ENCODE measurements at places on chromosomes 5 and 9.

GRCh38 chr9:27784847-27785713, 211.8 kb upstream of the C9orf72 start:
- peak; percentile 10 for DNase-seq

GRCh38 chr5:123868881-123869280, 356.9 kb downstream of the CSNK1G3 start:
- DNase-seq: no peak

- DNase-seq: no peak
These were observed 157.9 kb upstream of the FBN2 start for GRCh38 chr5:128695791-128696530.

DNA sequence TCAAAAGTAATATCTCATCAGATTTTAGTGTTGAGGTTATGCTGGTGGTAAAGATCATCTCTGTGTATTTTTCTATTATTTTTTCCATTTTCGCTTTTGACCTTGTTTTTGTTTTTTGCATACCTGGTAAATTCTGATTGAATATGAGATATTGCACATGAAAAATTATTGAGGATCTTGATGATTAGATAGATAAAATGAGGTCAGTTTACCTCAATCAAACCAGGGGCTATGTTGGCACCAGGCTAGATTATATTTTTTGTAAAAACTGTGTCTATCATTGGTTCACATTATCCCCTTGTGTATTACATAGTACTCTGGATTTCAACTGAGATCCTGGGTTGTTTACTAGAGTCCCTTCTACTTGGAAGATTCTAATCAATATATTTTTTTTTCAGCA, 774.9 kb upstream of the ZNF608 start:
- no peak for DNase-seq

DNA sequence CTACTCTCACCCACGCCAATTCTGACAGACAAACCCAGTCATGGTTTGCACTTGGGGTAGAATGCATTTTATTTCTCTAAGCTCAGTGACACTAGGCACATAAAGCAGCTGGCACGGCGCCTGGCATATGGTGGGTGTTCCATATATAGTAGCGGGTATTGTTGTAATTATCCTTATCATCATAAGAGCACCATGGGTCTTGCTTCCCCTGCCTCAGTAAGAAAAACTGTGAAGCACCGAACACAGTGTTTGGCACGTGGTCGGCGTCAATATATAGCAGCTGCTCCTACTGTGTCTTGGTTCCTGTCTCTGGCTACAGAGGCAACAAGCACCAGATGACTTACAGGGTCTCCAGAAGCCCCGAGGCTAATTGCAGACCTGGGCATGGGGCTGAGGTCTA, 194.1 kb upstream of the PANK3 start:
- DNase-seq: no peak

DNA sequence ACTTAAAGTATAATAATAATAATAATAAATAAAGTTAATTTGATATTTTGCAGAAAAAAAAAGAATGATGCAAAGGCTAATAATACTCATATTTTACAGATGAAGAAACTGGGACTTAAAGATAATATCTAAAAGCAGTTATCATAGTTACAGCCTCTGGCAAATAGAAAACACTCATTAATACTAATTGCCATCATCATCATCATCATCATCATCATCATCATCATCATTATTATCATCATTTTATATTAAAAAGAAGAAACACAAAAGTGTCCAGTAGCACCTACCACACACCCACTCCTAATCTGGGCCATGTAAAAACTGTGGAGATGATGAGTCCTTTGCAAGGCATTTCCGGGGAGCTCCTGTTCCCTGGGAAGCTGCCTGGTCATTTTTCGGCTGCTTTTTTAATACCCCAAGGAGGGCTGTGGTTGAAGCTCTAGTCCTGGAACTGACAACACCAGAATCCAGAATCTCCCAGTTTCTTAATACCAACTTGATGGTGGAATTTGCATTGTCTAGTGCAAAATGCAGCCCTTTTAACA, 70.8 kb downstream of the HTR4 start:
- no peak for DNase-seq

GRCh38 chr5:133709209-133709725, 96.9 kb upstream of the FSTL4 start:
- DNase-seq: no peak

DNA sequence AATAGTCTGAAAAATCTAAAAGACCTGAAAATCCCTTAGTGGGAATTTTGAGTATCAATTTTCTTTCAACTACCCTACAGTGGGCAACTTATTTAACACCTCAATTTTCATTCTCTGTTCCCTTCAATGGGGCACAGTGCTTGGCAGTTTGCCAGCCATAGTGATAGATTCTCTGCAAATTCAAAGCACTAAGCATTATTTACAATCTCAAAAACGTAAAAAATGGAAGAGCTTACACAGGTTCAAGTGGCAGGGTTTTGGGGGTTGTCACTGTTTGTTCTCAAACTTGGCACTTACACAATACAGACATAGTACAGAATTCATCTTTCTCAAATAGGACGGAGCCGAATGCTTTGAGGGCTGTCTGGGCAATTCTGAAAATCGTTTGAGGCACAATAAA, 515.0 kb downstream of the EFNA5 start:
- DNase-seq: no peak

- DNase-seq: no peak
These were observed 18.8 kb upstream of the STING1 start for GRCh38 chr5:139501381-139501780.

GRCh38 chr5:39299962-39300361, 64.3 kb downstream of the C9 start:
- DNase-seq: no peak

- DNase-seq: no peak
These were observed 9.3 kb downstream of the NACC2 start for GRCh38 chr9:136085815-136086212.

DNA sequence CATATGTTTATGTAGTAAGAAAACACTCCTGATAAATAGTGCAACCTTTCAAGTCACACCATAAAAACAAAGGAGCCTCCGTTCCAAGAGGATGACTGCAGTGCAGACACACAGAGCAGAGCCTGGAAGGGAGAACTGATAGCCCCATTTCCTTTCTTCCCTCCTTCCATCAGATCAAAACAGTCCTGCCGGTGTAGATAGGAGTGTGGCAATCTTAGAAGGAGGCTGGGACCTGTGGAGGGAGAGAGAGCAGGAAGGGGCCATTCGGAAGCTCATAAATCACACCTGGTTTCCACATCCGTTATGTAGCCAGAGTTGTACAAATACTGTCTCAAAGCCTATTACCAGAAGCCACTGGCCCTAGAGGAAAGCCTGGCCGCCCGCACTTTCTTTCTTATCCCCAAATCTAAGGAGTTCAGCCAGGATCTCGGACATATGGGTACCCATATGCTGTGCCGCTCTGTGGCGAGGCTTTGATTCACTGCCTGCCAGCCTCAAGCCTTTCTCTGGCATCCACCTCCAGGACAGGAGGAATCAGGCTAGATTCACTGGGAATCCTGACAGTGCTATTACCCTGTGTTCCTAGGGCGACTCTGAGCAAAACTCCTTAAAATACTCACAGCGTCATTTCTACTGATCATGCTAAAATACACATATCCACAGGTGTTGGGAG, 26.9 kb downstream of the DAP start:
- DNase-seq: no peak

DNA sequence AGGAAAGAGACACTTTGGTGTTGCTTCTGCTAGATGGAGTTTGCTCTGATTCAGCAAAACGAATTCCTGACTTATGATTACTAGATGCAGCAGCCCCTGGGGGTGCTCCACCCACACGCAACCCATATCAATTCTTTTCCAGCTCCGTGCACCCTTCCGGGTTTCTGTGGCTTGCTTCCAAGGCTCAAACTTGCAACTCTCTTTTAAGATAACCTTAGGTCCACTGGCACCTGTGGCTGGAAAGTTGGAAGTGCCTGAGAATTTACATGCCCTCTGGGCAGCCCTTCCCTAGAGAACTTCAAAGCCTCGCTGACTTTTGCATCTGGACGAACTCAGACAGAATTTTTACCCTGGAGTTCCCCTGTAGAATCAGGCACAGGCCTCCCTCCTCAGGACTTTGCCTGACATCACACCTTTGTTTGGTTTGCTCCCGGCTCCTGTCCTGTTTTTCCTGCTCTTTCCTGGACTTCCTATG, 224.9 kb downstream of the SNX18 start:
- no peak for DNase-seq

- DNase-seq: no peak
These were observed 88.4 kb downstream of the SEMA4D start for GRCh38 chr9:89409466-89409865.

DNA sequence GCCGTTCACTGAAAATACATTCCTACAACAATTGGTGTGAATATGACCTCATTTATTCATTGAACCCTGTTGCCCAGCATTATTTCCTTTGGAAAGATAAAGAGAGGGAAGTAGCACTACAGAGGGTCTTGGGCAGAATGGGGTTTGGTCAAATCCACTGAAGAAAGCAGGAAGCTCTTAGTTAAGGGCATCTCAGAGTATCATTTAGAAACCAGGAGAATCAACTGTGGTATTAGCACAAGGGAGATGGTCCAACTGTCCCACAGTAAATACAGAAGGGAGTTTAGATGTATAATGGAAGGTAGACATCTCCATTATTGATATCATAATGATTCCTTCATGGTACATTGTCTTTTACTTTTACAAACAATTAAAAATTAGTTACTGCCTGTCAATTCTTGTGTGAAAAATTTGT, 47.1 kb downstream of the LIX1 start:
- no peak for DNase-seq

GRCh38 chr5:39132792-39133191, 58.6 kb upstream of the RICTOR start:
- no peak for DNase-seq

DNA sequence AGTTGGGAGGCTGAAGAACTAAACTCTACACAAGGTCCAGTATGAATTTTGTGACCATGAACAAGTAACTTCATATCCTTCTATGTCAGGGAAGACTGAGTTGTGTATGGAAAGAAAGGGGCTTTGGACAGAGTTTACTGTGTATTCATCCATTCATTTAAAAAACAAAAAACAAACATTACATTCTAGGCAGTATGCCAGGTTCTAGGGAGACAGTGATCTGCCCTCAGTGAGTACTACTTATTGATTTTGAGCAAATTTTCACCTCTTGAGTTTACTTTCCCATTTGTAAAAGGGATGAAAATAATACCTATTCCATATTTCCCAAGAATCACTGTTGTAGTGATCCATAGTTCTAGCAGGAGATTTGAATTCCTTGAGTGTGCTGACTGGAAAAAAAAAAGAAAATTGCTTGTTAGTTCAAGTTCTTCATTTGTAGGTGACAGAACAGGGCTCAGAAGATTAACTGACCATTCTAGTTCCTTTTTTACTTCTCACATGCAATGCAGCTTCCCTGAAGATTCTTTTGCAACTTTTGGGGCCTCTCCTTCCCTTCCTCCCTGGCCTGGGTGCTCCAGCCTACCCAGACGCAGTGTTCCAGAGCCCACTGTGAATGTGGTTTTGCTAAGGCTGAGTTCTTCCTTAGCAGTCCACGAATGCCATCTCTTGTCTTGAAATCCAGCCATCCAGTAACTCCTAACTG, 2.6 kb upstream of the GAPVD1 start:
- DNase-seq: no peak

DNA sequence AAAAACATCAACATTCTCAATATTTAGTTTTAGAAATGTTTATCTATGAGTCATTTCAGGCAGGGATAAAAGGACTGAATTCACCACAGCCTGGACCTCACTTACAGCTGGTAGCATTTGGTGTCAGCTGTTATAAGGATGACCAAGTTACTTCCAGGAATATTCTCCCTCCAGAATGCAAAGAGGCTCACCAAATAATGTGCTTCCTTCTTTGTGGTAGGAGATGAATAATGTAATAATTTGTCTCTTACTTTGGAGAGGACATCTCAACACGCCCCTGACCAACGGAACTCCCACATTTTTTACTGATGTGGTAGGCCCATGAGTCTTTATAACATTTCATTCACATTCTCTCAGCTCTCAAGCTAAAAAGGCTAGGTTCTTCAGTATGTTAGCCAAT, 825.9 kb upstream of the GRAMD2B start:
- no peak for DNase-seq

GRCh38 chr9:117083559-117083958, 331.3 kb downstream of the ASTN2 start:
- no peak for DNase-seq

GRCh38 chr9:3446313-3446712, 79.5 kb downstream of the RFX3 start:
- no peak for DNase-seq

DNA sequence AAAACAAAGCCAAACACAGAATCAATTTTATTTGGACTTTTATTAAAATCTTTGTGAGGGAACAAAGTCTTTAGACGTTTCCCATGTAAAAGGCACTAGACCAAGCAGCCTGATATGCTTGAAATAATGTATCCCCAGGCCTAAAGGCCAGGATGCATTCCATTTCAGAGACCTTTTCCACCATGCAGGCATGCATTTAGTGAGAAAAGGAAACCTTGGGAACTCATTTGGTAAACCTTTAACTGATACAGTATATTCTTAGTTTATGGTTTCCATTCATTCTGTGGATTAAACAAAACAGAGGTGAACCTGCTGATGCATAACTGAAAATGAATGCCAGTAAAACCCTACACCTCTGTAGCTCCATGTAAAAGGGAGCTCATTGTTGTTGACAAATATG, 600.0 kb downstream of the NR2F1-AS1 start:
- no peak for DNase-seq

DNA sequence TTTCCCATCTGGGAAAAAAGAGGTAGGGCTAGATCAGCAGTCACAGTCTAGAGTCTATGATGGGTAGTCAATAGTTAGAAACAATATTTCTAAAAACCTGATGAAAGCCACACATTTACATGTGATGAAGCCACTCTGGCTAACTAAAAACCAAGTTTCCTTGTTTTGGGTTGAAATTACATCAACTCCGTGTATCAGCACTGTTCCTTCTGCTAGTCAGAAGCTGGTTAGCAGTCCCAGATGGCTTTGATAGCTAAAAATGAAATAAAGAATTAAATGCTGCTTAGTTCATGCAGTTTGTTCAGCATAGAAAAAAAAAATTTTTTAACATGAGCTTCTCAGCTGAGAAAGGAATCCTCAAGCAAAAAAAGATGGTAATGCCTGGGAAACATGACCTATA, 136.7 kb downstream of the FAM114A2 start:
- DNase-seq: no peak

DNA sequence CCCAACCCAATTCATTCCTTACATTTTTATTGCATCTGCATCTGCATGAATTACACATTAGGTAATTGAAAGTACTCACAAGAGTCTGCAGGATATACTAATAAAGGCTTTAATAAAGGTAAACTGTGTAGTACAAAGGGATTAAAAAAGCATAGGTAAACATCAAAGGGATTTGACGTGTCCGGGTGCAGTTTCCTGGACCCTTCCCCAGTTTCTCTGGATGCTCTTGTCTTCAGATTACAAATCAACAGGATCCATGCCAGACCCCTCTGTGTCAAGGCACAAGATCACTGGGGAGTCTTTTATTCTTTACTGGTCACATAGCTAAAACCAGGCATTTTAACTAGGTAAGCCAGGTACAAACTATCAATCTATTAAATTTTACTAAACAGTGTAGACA, 177.2 kb upstream of the TYRP1 start:
- DNase-seq: no peak

- DNase-seq: no peak
These were observed 239.7 kb downstream of the PIK3R1 start for GRCh38 chr5:68455216-68455615.

Data from activated CD4-positive, alpha-beta T cell treated with anti-CD3 and anti-CD28 coated beads for 24 hours (primary cell).